ENCODE measurements at places on chromosomes 13 and 19.

DNA sequence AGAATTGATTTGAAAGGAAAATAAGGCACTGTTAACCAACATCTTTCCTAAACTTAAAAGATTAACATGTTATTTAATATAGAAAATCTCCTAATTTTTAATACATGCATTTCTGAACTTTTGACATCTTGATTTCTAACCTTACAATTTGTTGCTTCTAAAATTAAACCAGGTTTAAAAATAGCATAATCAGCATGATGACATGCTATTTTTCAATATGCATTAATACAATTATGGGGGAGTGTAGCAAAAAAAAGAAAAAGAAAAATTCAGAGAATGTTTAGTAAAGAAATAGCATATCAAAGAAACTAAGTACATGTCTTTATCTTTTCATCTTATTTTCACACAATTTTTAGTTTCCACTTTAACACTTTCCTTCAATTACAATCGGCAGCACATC, 98.7 kb downstream of the PCDH9 start:
- no peaks in the 10 kb centered on the region for H3K36me3 ChIP-seq
- no peaks in the 10 kb centered on the region for H3K4me1 ChIP-seq
- no peak overlapping the region for H3K27ac ChIP-seq
- DNase-seq: no peak
- H3K4me3 ChIP-seq: no peak overlapping the region

- peaks cover 14% of the 10 kb centered on the region for H3K27me3 ChIP-seq
- H3K27ac ChIP-seq: no peak overlapping the region
- no peak for DNase-seq
- H3K36me3 ChIP-seq: peaks cover 30% of the 10 kb centered on the region
- peaks cover 56% of the 10 kb centered on the region for H3K4me1 ChIP-seq
Measured at GRCh38 chr19:55644842-55645511, 1.5 kb downstream of the ZNF581 start.

GRCh38 chr13:73960474-73960873, 173.7 kb downstream of the KLF12 start:
- DNase-seq: no peak
- no peak overlapping the region for H3K27ac ChIP-seq
- no peak overlapping the region for H3K4me3 ChIP-seq
- no peaks in the 10 kb centered on the region for H3K27me3 ChIP-seq
- peaks cover 50% of the 10 kb centered on the region for H3K4me1 ChIP-seq
- H3K36me3 ChIP-seq: peaks cover 10% of the 10 kb centered on the region

DNA sequence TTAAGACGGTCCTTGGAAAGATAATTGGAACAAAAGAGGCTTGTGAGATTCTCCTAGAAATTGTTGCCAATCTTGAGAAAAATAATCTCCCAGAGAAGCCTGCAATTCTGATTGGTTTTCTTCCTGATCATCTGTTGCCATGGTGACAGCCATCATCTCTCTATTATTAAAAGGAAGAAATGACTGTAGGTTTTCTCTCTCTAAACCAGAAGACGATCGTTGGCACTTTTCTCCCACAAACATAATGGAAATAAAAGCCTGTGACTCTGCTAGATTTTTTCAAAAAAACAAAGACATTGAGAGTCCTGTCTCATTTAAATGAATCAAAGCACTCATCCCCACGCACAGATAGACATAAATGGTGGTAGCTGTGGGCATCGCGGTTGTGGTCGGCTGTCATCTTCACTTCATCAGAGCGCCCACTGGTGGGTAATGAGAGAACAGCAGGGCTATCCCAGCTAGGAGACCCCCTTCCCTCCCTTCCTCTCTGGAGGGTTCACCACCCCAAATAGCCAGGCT, 21.7 kb upstream of the CALM3 start:
- H3K4me3 ChIP-seq: no peak overlapping the region
- H3K27ac ChIP-seq: peak overlapping the region; percentile 70
- peaks cover 12% of the 10 kb centered on the region for H3K4me1 ChIP-seq
- H3K27me3 ChIP-seq: peaks cover 8% of the 10 kb centered on the region
- peaks cover 1% of the 10 kb centered on the region for H3K36me3 ChIP-seq
- DNase-seq: no peak

GRCh38 chr19:10637894-10638293, 12.5 kb downstream of the SLC44A2 start:
- peaks cover 19% of the 10 kb centered on the region for H3K4me1 ChIP-seq
- H3K4me3 ChIP-seq: no peak overlapping the region
- peaks cover 83% of the 10 kb centered on the region for H3K36me3 ChIP-seq
- no peak overlapping the region for H3K27ac ChIP-seq

DNA sequence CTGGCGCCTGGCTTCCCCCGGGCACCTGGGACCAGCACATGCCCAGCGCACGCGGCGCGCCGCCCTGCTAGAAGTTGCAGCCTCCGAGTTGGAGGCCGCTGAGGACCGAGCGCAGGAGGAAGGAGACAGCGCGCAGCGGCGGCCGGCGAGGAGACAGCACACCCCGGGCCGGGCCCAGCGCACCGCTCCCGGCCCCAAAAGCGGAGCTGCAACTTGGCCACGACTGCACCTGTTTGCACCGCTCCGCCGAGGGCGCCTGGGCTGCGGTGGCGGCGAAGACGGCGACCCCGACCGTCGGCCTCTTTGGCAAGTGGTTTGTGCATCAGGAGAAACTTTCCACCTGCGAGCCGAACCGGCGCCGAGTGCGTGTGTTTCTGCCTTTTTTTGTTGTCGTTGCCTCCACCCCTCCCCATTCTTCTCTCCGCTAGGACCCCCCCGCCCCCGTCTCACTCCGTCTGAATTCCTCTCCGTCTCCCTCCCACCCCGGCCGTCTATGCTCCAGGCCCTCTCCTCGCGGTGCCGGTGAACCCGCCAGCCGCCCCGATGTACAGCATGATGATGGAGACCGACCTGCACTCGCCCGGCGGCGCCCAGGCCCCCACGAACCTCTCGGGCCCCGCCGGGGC, at the start of gene SOX1:
Gene SOX1, plus strand, starts transcription at position 34 of the 626 bp plus-strand sequence. Its CDS starts 510 bp downstream, at position 544.
- peaks cover 4% of the 10 kb centered on the region for H3K4me1 ChIP-seq
- peaks cover 1% of the 10 kb centered on the region for H3K36me3 ChIP-seq
- H3K27ac ChIP-seq: no peak within 1 kb of the TSS
- H3K4me3 ChIP-seq: no peak within 1 kb of the TSS

GRCh38 chr19:46471116-46471733, at the start of gene PNMA8A:
Gene PNMA8A (minus strand): TSS chr19:46471563. CDS start chr19:46471035, 528 bp downstream.
- peaks cover 8% of the 10 kb centered on the region for H3K4me1 ChIP-seq
- peaks cover 2% of the 10 kb centered on the region for H3K36me3 ChIP-seq
- no peak within 1 kb of the TSS for H3K4me3 ChIP-seq
- DNase-seq: no peak

Data from central memory CD8-positive, alpha-beta T cell (primary cell).